Neural progenitor cell (in vitro differentiated cells): ENCODE measurements at places on chromosomes 13 and 19.

DNA sequence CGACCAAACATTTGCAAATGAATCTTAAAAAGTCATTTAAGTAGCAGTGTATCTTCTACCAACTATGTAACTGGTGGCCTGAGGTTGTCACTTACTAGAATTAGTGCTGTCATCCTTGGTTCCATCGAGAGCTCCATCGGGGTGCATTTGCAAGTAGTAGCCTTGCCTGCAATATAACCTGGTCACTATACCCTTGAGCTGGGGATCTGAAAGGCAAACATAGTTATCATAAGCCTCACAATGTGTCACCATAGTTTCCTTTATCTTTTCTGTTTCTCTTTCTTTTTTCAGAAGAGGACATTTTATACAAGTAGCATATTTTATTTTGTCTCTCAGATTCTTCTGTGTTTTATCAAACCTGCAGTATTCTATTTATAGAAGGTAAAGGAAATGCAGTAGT lies 422.6 kb downstream of the ITGBL1 start:
- DNase-seq: no peak

DNA sequence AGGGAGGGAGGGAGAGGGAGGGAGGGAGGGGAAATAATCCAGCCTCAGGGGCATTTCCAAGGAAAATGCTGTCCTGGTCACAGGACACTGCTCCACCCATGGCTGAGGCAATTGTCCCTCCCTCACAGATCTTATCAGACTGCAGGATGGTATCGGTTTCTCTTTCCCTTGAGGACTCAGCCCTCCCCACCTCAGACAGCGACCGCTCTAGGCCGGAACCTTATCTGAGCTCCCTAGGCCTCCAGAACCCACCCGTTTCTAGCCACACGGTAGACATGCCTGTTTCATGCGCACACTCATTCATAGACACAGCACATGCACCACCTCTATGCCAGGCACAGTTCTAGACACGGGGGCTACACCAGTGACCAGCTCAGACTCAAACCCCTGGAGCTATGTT lies 10.0 kb upstream of the IZUMO2 start:
- DNase-seq: no peak

DNA sequence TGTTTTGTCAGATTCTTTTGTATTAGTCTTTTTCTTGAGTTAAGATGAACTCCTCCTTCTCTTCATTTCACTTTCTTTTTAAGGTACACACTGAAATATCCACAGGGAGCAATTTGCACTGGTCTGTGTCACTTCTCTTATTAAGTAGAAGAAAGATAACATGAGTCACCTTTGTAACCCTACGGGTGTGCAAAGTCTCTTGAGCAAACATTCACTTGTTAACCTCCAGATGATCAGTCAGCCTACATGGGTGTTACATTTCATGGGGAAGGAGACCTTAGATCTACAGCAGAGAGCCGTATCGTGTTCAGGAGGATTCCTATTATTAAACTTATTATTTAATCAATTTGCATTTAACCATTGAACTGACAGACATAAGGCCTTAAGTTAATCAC lies 5.1 kb downstream of the ZNF507 start:
- no peak for DNase-seq

DNA sequence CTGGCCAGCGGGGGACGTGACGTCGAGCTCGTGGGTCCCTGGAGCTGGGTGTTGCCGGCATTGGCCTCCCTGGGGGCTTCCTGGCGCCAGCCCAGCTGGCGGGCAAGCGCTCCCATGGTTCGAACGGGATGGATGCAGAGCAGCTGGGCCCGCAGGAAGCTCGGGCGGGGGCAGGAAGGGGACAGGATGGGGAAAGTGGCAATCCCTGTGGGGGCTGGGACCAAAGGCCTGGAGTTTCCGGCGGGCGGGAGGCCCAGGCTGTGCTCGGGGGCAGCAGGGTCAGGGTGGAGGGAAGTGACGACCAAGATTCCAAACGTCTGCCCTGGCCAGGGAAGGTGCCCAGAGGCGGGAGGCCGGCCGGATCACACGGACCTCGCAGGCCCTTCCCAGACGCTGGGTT lies 19.3 kb downstream of the PALM start:
- no peak for DNase-seq

DNA sequence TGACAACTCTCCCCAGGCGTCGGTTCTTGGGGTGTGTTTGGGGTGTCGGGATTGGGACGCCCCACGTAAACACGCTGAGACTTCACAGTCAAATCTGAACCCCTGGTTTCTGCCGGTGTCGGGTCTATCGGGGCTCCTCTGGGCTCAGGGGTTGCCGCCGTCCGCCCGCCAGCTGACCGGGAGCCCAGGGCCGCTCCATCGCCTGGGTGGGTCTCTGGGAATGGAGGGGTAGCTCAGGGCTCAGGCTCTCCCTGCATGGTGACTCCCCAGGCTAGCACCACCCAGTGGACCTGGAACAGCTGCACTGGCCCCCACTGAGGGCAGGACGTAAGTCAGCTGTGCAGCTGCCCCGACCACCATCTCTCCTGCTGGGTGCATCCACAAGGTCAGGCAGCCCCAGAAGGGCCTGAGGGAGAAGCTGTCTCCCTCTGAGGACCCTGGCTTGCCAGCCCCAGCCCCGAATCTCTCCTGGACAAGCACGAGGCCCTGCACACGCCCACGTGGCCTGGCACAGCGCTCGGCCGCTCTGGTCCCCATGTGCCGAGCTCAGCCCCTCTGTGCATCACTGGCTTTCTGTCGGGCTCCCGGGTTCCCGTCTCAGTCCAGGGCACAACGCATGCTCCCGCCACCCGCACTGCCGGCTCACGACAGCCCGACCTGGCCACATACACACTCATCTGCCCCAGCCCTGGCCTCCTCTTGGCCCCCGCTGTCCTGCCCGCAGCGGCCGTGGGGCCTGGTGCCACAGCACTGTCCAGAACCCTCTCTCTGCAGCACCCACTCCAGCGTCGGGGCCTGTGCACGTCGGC lies 6.1 kb downstream of the RNF126 start:
- DNase-seq: no peak

DNA sequence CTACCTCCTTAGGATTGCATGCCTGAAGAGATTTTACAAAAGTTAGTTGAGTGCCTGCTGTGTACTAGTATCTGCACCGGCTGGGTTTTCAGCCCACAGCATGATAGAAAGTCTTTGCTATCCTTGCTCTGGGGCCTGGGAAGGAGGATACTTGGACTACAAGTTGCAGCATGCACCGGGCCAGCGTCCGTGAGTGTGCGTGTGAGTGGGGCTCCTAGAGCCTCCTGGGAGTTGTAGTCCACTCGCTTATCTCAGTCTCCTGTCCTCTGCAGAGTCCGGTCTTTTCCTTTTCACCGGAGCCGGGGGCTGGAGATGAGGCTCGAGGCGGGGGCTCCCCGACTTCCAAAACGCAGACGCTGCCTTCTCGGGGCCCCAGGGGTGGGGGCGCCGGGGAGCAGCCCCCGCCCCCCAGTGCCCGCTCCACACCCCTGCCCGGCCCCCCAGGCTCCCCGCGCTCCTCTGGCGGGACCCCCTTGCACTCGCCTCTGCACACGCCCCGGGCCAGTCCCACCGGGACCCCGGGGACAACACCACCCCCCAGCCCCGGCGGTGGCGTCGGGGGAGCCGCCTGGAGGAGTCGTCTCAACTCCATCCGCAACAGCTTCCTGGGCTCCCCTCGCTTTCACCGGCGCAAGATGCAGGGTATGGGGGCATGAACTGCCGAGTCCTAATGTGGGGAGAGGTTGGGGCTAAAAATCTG lies 20.6 kb downstream of the BRSK1 start:
- DNase-seq: peak; percentile 83

GRCh38 chr19:29704562-29705558 lies 10.2 kb downstream of the C19orf12 start:
- DNase-seq: no peak
